ENCODE measurements at places on chromosomes 11 and 22.
A peak's percentile ranks its signal among the peaks of the same experiment; 100 is the strongest.

DNA sequence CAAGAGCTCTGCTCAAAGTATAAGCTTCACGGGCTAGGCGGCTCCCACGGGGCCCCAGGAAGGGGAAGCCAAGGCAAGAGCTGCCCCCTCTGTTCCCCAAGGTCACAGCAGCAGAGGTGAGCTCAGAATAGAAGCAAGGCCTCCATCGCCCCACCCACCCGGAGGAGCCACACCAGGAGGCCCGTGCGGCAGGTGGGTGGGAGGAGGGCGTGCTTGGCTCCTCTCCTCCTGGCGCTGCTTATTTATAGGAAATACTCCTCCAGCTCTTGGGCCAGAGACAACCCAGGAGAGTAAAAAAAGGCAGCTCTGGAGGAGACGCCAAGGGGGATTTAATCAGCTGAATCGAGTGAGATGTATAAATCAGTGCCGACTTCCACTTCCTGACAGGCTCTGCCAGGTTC is 87.8 kb downstream of the FEZ1 start:
- DNase-seq = no peak

DNA sequence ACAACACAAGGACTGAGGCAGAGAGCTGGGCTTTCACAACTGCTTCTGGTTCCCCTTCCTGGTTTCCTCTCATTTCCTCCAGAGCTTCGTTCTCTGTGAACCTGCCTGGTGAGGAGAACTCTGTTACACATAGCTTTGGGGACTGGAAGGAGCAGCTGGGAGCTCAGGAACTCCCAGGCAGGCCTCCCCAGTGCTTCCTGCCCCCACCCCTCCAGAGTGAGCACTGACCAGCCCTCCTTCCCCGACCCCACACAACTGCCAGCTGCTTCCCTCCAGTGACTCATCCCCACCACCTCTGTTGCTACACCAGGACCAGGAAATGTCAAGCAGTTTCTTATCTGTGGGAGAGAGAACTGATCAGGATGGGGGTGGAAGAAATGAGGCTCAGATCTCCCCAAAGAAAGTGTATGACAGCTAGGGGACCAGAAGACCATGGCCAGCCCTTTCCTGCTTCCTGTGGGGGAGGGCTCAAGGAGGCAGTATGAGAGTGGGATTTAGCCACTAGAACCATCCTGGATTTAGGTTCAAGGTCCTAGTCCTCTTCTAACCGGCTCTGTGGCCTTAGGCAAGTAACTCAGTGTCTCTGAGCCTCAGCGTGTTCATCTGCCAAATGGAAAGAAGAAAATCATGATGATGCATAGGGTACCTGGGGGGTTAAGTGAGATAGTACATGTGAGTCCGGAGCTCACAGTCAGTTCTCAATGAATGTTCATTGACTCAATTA is 4.5 kb upstream of the TP53I11 start:
- DNase-seq = no peak

GRCh38 chr11:61697078-61697502 is 16.9 kb downstream of the DAGLA start:
- no peak for DNase-seq

DNA sequence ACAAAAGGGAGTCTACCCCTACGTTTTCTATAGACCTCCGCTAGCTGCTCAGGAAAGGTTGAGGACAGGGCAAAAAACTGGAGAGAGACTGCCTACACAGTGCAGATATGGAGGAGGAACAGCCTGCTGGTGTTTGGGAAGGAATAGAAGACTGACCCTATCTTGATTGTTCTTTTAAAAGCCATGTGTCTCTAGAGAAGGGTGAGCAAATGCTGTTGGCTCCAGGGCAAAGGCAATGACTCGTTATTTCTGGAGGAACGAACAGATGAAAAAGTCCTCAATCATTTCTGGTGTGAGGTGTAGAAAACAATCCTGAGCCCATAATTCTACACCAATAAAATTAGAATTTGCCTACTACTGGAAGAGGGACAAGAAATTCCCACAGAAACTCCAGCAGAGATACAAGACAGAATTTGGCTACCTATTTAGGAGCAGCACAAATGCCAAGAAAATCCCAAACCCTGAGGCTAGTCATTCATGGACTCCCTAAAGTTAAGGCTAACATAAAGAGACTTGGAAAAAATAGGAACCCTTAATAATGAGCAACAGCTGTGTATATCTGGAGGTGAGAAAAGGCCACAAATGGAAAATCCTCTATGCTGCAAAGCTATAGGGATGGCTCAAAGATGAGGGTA is 1206.3 kb upstream of the CNTN5 start:
- no peak for DNase-seq

GRCh38 chr11:96303980-96304379 is 39.0 kb downstream of the MAML2 start:
- no peak for DNase-seq

- no peak for DNase-seq
These were observed 1.5 kb downstream of the SLC43A1 start for GRCh38 chr11:57513911-57514537.

- no peak for DNase-seq
These were observed 17.4 kb downstream of the NPAT start for GRCh38 chr11:108204929-108205499.

DNA sequence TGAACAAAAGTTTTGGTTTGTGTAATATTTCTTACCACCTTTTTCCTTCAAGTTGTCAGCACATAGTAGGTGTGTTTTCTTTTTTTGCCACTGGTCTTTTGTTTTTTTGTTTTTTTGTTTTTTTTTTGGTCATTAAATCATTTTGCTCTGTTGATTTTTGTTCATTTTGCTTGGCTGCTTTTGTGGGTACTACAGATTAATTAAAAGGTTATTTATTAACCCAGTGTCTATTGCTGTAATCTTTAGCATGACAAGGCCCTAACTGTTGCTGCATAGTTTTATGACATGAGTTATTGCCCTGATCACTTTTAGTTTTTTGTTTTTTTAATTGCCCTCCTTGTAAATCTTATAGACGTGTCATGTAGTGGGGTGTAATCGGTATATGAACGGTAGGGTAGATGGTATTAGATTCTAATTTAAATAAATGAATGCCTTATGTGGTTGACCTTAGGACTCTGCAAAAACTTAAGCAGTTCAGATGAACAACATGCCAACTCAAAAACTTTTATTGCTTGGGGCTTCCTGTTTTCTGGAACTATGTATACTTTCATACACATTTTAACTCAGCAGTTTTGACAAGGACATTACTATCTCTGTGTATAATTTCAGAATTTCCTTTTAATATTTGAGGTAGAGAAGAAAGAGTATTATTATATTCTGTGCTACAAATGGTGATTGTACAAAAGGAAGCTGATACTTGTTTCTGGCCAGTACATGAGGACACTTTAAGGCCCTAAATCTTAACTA is 7.9 kb downstream of the EWSR1 start:
- DNase-seq = no peak

DNA sequence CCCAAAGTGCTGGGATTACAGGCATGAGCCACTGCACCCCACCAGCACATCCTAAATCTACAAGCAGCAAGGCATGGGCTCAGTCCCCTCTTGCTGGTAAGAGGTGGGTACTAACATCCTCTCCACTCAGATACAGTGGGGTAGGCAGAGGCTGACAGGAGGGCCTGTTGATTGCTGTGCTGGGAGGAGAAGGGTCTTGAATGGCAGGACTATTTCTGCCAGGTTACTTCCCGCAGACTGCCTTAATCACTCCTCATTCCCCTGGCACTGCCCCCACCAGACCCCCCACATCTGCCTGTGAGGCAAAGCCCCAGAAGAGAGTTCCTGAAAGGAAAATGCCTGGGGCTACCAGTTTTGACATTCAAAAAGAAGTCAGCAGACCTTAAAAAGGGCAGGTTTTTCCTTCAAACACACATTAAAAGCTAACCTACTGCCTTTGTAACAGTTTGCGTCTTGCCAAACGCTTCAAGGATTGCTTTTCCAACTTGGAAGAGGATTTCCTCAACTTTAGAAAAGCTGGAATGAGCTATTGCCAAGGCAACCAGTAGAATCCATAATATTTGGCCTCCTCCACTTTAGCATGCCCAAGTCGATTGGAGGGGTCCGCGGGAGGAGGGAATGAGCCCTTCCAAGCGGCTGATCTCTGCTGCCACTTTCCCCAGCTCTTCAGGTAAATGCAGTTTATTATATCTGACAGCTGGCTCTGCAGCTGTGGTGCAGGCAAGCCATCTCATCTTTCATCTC is 62.0 kb downstream of the FDX1 start:
- DNase-seq = no peak

DNA sequence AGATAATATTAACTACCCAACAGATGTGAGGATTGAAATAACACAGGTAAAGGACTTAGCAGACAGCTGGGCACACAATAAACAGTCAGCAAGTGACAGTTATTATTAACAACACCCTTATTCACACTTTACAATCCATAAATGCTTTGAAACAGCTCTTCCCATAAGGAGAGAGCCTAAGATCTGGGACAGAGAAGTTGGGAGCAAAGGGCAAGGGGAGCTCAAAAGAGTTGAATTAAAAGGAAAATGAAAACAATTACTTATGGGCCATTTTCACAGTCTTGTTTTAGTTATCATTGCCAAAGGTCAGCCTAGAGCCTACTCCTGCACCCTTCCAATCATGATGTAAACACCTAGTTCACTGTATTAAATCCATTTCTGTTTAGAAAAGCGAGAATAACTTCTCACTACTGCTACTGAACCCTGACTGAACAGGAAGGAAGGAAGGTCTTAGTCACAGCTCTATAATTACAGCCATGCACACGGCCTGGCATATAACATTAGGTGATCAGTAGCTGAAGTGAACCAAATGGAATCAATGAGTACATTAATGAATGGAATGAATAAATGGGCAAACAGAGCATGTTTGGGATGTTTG is 111.3 kb downstream of the PLEKHA7 start:
- no peak for DNase-seq

- no peak for DNase-seq
These were observed 6.1 kb downstream of the ARHGAP8 start for GRCh38 chr22:44758344-44758973.

DNA sequence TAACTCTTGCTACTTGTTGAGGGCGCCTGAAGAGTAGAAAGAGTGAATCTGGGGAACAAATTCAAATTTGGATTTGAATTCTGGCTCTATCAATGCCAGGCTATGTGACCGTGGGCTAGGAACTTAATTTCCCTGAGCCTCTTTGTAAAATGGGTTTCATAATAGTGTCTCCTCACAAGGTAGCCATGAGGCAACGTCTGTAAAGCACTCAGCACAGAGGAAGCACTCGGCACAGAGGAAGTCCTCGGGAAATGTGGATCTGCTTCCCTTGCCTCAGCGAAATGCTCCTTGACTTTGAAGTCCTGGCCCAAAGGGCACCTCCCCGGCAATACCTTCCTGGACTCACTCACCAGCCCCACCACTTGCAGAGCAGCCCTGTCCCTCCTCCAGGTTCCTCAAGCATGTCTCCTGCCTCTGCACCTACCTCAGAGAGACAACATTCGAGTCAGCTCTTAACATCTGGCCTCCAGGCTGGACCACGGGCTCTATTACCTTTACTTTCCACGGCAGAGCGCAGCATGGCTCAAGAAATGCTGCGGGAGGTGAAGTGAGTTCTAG is 17.7 kb downstream of the CD6 start:
- DNase-seq = no peak

- DNase-seq = peak; percentile 26
These were observed at the start of gene ZDHHC8 for GRCh38 chr22:20131597-20131858. ZDHHC8 (plus strand) TSS chr22:20131804; CDS start chr22:20131948, 144 bp downstream.

- DNase-seq = no peak
These were observed 6.0 kb upstream of the SYT7 start for GRCh38 chr11:61586792-61587430.

DNA sequence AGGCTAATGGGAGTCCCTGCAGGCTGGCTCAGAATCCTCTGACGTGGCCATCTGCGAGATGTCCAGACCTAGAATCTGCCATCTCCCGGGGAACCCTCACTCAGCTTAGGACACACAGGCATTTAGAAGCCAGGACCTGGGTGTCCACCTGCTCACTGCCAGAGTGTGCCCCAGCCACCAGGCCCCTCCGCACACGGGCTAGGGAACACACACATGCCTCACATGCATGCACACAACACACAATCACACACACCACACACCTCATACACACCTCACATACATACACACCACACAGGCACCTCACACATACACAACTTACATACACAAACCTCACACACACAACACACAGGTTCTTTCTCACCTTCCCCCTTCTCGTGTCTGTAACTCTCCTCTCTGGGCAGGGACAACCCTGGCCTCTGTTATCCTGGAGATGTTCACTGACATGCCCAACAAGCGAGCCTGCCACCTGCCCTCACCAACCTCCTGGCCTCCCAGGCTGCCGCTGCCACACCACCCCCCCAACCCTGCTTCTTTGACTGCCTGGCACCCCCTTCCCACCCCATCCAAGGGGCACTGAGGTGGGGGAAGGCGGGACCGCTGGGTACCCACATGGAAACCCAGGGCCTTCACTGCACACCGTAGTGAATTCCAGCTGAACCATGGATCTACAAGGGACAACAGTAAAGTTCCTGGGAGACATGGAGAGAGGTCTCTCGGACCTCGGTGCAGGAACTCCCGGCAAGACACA is 38.1 kb downstream of the GNB1L start:
- no peak for DNase-seq

- DNase-seq = no peak
These were observed 791.1 kb downstream of the NTM start for GRCh38 chr11:132161403-132162078.

DNA sequence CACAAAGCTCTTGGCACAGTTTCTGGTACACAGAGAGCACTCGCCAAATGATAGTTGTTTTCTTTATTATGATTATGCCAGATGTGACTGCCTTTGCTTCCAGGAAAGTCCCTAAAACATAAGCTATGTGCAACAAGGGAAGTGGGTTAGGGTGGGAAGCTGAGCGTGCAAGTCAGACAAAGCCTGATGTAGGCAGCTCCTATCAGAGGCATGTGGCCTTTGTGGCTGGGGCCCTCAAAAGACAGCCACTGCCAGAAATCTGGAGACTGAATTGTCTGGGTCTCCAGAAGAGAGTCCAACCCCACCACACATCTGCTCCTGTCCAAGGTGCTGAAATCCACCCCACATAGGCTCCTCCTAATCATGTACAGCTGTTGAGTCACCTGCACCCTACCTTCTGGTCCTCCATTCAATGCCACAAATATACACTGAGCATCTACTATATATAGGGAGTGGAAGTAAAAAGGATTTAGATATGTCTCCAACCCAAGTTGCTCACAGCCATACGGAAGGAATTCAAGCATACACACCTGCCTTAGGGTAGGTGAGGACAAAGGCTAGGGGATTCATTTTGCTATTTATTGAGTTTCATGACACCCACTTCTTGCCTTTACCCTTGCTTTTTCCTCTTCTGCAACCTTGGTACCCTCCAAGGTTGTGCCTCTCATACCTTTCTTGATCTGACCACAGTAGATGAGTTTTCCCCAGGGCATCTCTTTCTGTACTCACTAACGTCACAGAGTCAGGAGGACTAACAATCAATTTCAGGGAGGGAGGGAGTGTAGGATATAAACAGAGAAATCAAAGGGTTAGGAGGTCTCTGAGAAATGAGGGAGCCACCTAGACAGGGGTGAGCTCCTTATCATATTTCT is 12.4 kb downstream of the SEC14L3 start:
- no peak for DNase-seq

- DNase-seq = no peak
These were observed 11.5 kb upstream of the IFT27 start for GRCh38 chr22:36787204-36787988.

Measured in midbrain (tissue), 1 donor.